Breast epithelium (tissue), 4 donors: ENCODE measurements at places on chromosomes 2 and 18. TPM values are rescaled to one million over a fixed set of nuclear protein-coding genes. Genes with fewer than 3 reads are reported as not detected.

- no peak for DNase-seq
These were observed 120.8 kb downstream of the MCFD2 start for GRCh38 chr2:46794693-46795317.

- DNase-seq = no peak
These were observed 306.3 kb upstream of the HS6ST1 start for GRCh38 chr2:128624956-128625355.

DNA sequence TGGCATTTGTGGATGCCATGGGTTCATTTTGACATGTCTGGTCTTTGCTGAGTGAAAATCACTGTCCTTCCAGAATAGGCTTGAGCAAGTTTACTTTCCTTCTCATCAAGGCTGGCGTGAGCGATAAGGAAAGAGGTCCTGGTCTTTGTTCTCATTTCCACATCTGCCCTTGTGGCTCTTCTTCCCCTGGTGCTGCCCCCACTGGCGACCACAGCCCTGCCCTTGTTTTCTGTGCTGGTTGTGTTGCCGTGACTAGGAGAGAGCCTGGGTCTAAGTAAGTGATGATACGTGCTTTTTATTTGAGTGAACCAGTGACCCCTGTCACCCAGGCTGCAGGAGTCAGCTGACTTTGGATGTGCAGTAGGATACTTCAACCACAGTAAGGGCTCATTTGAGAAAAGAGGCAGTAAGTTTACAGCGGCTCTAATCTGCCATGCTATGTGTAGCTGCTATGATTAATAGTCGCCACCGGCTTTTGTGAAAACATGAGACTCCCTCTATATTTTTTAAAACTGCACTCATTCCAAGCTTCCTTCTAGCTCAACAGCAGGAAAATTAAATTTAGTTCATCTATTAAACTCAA, 441.7 kb downstream of the RNF144A start:
- DNase-seq = no peak

The MTX2 gene
- total RNA-seq = 27.2 TPM

The EFR3B gene
- 0.73 TPM for total RNA-seq

DNA sequence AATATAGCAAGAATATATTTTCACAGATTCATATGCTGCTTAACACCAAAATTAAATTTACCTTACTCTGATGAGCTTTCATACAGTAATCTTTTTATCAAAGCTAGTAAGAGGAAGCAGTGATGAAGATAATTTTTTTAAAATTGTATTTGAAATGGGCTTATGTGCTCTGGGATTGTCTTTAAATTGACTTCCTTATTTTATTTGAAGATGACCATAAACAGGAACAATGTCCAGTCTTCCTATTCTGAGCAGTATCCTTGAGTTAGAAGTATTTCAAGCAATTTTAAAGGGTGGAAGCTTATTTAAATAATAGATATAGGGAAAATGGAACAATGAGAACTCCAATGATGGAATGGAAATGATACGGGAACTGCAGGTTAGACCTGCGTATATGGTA, 211.6 kb downstream of the MCFD2 start:
- no peak for DNase-seq

- peak; percentile 45 for DNase-seq
These were observed 92.5 kb downstream of the ZFP36L2 start for GRCh38 chr2:43133708-43134570.

GRCh38 chr2:5316001-5316490, 376.1 kb upstream of the SOX11 start:
- DNase-seq = no peak

DNA sequence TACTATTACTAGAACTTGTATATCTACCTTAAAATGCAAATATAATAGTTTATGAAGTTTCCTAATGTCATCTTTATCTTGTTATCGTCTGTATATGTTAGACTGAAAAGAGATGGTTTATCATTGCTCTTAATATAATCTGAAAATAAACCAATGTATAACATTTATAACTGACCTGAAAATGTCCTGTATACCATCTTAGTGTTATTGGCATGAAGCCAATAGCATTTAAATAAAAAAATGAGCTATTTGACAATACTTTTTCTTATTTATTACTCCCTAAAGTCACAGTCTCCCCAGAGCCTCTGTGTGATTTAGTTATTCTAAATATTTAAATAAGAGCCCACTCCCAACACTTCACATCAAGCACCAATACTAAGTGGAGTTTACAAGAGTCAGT, 1.8 kb downstream of the VWC2L start:
- no peak for DNase-seq
